ENCODE measurements at places on chromosomes 2 and 18.

DNA sequence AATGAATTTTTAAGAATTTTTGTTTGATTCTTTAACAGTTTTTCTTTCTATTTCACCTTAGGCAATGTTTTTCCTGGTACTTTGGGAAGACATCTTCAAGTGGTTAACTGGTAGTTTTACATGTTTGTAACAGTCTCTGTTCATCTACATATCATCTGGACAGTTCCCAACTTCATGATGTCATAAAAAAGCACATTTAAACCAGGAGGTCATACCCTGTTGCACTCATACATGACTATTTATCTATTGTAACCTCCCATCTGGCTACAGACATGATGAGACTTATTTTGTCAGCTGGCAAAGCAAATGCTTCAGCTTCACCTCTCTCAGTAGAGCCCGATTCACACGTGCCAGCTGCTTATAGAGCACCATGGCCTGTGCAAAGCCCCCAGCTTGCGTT, 99.8 kb upstream of the YPEL5 start:
- DNase-seq = no peak

DNA sequence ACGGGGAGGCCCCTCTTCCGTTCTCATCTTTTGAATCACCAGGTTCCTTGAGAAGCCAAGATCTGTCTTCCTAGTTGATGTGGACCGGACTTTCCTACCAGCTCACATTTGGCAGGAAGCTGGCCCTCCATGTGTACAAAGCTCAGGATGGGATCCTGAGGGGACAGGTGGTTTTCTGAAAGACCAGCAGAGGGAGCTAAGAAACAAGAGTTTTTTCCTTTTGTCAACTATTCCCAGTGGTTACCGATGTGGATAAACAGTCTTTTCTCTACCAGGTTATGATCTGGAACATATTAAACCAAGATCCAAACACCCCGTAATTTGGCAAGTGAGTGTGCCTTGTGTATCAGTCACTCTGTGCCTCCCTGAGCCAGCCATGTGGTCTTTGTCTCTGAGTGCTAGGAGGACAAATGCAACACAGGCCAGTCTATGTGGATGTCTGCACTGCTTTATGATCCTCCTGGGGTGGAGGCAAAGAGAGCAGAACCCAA, 25.1 kb upstream of the ARHGAP25 start:
- DNase-seq = no peak

DNA sequence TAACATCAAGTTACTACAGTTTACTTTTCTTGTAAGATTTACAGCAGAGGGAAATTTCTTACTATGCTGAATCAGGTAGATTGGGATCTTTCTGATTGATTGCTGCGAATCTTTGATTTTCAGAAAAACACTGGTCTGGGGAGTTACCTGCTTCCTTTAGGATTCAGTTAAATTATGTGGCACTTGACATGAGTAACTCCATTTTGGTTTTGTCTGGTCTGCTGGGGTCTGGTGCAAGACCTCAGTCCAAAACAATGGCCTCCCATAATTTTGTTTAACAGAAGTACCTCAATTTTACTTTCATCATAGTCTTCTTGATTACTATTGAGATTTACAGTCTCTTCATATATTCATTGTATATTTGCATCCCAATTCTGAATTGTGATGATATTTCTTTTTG, 775.5 kb downstream of the TRIB2 start:
- DNase-seq = no peak

GRCh38 chr2:231714639-231715498, 6.5 kb downstream of the PTMA start:
- DNase-seq = peak; percentile 81

- DNase-seq = no peak
These were observed 232.7 kb downstream of the PRKCE start for GRCh38 chr2:45884126-45884525.

- peak; percentile 85 for DNase-seq
These were observed 378.5 kb upstream of the ID2 start for GRCh38 chr2:8303322-8303832.

- no peak for DNase-seq
These were observed 136.2 kb upstream of the RASGRP3 start for GRCh38 chr2:33340280-33340679.

- no peak for DNase-seq
These were observed 27.0 kb downstream of the SKA1 start for GRCh38 chr18:50401888-50402287.

- DNase-seq = no peak
These were observed 129.7 kb downstream of the RTP5 start for GRCh38 chr2:241999184-241999583.
